Right renal cortex interstitium (tissue), 3 donors: ENCODE measurements at places on chromosomes 6 and 20. TPM values are rescaled to one million over a fixed set of nuclear protein-coding genes. Genes with fewer than 3 reads are reported as not detected.

The DLK2 gene
- polyA plus RNA-seq: 0.53 TPM

The B3GAT2 gene
- polyA plus RNA-seq: 1.0 TPM

The C6orf52 gene
- 4.9 TPM for polyA plus RNA-seq

GRCh38 chr6:168875811-168876576 is 377.7 kb downstream of the THBS2 start:
- no peak for DNase-seq

DNA sequence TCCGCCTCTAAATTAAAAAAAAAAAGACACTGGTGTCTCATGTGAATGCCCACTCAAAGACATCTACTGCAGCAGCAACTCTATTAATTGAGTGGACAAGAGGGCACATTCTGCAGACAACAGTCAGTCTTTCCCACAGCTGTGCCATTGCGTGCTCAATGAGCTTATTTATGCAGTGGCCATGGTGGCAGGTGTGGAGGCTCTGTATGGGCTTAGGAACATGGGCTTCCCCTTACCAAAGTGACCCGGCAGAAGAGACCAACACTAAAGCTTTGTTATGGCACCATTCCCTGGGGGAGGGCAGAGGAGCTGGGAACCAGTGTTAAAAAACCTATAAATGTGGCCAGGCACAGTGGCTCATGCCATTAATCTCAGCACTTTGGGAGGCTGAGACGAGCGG is 4.2 kb upstream of the VAPB start:
- no peak for DNase-seq

DNA sequence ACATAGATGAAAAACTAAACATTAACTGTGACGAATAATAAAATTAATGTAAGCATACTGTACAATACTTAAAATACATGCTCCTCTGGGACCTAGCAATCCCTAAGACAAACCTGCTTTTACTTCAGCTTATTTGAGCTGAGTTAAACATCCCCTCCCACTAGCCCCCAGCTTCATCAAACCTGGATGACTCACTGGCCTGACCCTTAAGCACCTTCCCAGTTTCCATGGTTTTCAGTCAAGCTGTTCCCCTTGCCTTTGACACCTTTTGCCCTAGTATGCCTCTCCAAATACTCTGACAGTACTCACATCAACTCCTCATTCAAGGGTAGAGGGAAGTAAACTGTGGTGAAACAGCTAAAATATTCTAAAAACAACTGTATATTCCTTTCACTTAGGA is 4.2 kb downstream of the ELOVL4 start:
- DNase-seq: no peak

DNA sequence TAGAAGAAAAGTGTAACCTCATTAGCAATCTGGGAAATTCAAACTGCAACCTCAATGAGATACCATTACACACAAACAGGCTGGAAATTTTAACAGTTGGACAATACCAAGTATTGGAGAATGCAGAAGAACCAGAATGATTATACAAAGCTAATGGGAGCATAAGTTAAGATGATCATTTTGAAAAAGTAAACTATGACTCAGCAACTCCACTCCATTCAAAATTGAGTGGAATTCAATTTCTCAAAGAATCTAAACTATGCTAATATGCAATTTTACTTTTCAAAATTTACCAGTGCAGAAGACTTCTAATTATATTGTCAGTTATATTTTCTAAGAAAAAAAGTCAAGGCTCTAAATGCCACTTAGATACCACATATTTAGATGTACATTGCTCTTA is 17.2 kb downstream of the GPLD1 start:
- no peak for DNase-seq

The C2 gene
- 3.3 TPM for polyA plus RNA-seq

- DNase-seq: peak; percentile 52
Observed at GRCh38 chr20:60057123-60057865, 99.1 kb downstream of the CDH26 start.

GRCh38 chr6:138372711-138373463 is 4.8 kb upstream of the SMIM28 start:
- DNase-seq: no peak

DNA sequence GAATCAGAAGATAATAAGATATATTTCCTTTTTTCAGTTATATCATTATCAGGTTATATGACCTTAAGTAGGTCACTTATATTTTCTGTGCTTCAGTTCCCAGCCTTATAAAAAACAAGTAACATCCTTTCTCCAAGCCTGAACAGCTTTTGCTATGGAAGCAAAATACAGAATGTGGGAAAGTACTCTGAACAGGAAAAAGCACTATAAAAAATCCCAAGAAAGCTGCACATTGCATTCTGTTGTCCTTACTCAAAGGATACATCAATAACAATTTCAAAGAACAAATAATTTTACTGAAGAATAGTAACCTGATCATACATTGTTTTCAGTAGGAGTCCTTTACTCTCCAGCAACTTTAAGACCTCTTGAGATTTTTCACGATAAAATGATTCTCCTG is 56.4 kb downstream of the SLC35A1 start:
- no peak for DNase-seq

The ZNF334 gene
- polyA plus RNA-seq: 31.4 TPM

The FHL5 gene
- polyA plus RNA-seq: 0.28 TPM

The RBPJL gene
- polyA plus RNA-seq: not detected

- no peak for DNase-seq
Observed at GRCh38 chr6:107535626-107536025, 45.7 kb downstream of the SOBP start.

DNA sequence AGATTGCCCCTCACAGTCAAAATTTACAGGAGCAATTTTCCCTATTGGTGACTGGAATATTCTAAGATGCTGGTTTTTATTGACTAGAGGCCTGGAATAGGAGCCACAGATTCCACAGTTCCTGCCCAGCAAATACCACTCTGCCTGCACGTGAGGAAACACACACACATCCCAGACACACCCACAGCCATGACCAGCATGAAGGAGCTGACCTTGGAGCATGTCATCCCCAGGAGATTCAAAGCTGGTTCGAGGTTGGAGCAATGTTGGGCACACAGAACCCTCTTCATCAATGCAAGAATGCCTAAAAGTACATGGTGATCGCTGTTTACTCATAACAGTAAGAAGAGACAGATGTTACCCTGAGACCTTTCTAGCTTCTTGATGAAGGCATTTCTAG is 244.6 kb upstream of the FOXQ1 start:
- no peak for DNase-seq

- DNase-seq: no peak
Observed at GRCh38 chr6:130964808-130965604, 98.0 kb downstream of the EPB41L2 start.

The DYNLT2 gene
- 8.1 TPM for polyA plus RNA-seq

- no peak for DNase-seq
Observed at GRCh38 chr20:17806739-17807441, 107.1 kb downstream of the BANF2 start.

DNA sequence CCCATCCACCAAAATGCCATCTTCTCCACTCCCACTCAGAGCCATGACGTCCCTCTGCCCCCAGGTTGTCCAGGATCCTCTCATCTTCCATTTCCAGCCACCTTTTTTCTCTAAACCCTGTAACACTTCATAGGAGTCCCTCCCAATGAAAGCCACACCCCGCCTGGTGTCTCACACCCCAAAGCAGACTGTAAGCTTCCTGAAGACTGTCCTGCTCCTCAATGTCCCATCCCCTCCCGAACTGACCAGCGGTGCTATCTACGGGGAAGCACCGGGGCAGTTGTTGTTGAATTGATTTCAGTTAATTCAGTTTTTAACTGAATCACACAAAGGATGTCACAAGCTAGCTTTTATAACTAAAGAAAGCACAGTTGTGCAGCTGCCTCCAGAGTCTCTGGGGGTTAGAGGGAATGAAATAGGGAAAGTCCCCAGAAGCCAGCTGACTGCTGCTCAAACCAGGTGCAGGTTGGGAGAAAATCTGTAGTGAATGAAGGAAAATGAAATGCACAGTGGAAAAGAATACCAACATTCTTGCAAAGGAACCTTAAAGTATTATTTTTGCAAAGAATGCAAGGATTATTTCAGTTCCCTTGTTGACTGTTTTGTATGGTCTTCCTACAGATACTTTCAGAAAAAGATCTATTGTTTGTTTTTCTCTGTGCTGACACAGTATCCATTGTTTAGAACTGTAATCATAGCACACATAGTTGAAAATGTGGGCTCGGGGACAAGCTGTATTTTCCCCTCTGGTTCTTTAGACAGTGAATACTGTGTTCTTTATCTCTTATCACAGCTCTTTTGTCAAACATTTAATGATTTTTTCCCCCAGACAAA is 222.6 kb upstream of the QKI start:
- DNase-seq: no peak

- DNase-seq: no peak
Observed at GRCh38 chr6:52138284-52138683, 47.9 kb upstream of the IL17A start.

The CEP250 gene
- polyA plus RNA-seq: 51.4 TPM

The MCHR2 gene
- not detected for polyA plus RNA-seq

The ADGRG6 gene
- polyA plus RNA-seq: 29.3 TPM

DNA sequence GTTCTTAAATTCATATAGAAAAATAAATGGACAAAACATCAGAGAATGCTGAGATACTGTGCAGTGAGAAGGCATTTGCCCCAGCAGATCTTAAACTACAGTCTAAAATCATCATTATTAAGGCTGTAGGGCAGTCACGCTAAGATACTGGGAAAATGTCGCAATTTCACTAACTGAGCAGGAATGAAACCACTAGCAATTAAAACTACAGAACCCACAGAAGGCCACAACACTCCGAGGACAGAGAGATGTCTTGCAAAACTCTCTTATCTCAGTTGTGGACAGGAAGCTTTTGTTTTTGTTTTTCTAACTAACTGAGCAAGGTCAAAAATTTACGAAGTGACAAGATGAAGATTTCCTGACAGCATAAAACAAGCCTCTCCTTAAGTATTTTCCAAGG is 18.2 kb downstream of the GNAS-AS1 start:
- no peak for DNase-seq

GRCh38 chr6:35601331-35602132 is 87.2 kb downstream of the FKBP5 start:
- no peak for DNase-seq

The MAK gene
- 1.2 TPM for polyA plus RNA-seq

DNA sequence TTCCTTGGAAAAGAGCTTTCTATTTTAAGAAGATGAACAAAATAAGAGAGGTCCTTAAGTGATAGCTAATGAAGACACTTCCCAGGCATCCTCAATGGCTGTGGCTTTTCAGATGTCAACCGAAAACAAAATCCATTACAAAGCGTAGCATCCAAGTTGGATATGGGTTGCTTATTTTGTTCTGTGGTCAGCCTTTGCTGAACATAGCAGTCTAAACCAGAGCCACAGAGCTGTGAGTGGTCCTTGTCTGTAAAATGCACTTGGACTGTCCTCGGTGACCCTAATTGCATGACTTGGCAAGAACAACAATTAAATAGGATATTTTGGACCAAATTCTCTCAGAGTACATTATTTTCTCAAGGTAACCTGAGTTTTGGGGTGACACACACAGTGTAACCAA is 10.4 kb upstream of the BFSP1 start:
- no peak for DNase-seq

GRCh38 chr6:84137051-84137375 is 90.4 kb downstream of the CEP162 start:
- DNase-seq: no peak

DNA sequence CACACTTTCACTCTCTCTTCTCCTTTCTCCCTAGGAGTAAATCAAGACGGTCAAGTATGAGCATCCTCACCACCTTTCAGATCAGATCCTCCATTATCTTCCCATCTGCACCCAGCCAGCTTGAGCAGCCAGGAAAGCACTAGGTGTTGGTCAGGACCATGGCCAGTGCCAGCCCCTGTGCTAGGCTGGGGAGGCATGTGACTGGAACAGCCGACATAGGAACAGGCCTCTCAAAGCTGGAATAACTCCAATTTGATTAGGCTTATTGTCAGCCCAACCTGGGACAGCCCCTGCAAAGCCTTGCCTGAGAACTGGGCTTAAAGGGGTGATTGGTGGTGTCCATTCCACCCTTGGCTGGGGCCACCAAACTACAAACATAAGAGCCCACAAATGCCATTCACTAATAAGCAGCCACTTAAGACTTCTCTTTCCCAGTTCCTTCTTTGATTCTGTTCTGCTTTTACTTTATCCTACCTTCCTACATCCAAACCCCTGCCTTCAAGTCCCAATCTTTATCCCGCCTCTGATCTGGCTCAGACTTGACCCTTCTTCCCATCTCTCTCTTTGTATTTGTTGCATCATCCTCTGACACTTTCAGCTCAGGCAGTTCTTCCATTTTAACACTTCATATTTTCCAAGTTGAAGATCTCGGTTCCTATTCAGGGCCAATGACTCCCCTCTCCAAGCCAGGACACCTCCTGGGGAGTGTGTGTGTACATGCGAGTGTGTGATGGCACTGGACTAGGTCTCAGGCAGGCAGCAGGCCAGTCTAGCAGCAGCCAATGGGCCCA is 4.5 kb upstream of the TREM2 start:
- peak; percentile 29 for DNase-seq

DNA sequence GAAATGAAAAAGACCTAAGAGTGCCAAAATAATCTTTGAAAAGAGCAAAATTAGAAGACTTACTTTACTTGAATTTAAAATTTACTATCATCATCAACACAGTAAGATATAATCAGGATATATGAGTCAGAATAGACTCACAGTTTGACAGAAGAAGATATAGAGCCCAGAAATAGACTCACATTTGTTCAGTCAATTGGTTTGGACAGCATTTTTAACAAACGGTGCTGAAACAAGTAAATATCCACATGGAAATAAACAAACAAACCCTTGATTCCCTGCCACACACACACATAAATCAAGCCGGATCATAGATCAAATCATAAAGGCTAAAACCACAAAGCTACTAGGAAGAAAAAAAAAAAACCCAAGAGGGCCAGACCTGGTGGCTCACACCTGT is 291.1 kb downstream of the ADGRG6 start:
- DNase-seq: no peak

The PPIL6 gene
- polyA plus RNA-seq: 21.3 TPM

GRCh38 chr20:55782912-55783253 is 222.4 kb downstream of the CBLN4 start:
- no peak for DNase-seq

- DNase-seq: no peak
Observed at GRCh38 chr20:62710886-62711702, 2.5 kb downstream of the NTSR1 start.

DNA sequence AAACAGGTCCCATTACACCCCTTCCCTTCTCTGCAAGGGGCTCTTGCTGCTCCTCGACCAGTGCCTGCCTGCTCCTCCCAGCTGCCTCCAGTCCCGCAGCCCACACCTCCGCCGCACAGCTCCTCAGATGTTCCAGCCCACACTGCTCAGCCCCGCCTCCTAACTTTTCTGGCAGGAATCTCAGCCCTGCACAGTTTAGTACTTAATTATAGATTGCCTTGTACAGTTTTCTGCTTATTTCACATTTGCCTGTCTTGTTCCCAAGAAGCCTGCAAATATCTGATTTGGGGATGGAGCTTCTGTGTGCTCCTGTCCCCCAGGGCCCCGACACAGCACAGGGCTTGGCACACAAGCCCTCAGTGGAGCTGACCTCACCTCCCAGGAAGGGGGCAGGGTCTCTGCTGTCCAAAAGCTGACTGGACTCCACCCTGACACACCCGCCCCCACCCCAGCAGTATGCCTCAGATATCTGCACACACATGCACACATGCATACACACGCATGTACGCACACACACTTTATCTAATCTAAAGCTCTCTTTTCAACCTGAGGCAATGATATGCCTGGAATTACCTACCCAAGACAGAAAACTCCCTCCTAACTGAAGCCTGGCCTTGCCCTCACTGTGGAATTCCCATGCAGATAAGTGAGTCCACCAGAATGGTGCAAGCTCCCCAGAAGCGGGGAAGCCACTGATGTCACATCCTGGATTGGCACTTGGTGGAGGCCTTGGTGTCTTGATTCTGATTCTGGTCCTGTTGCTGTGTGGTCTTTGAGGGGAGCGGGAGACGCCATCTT is 1.2 kb upstream of the PNPLA1 start:
- no peak for DNase-seq
